Uterine smooth muscle cell (primary cell): ENCODE measurements at places on chromosomes 13 and 19. TPM values are rescaled to one million over a fixed set of nuclear protein-coding genes. Genes with fewer than 3 reads are reported as not detected.

Gene FXYD1
- 0.33 and 0.87 TPM in 2 replicates for total RNA-seq

Gene VAV1
- total RNA-seq = not detected in 2 replicates

Gene ZNF493
- 9.1 and 17.6 TPM in 2 replicates for total RNA-seq

Gene PRSS57
- not detected in 2 replicates for total RNA-seq

Gene ZNF607
- total RNA-seq = 4.5 and 6.7 TPM in 2 replicates

Gene STARD13
- total RNA-seq = 29.1 and 30.3 TPM in 2 replicates

Gene DIAPH3
- 9.6 and 27.7 TPM in 2 replicates for total RNA-seq

Gene ZNF480
- 4.5 and 6.0 TPM in 2 replicates for total RNA-seq

Gene NKPD1
- total RNA-seq = 0.12 and 0.44 TPM in 2 replicates

Gene GARIN5A
- 0.37 TPM in 1 of 2 replicates, not detected in the other for total RNA-seq

Gene LINGO3
- under 0.01 TPM in 1 of 2 replicates, not detected in the other for total RNA-seq

Gene SYNE4
- total RNA-seq = 0.25 TPM in 1 of 2 replicates, not detected in the other

Gene LRRC8E
- 9.2 and 10.7 TPM in 2 replicates for total RNA-seq

Gene ATP1A3
- 0.11 and 0.37 TPM in 2 replicates for total RNA-seq

Gene CACNA1A
- 10.1 and 18.1 TPM in 2 replicates for total RNA-seq

Gene LRRC25
- total RNA-seq = 0.11 and 0.25 TPM in 2 replicates
